ENCODE measurements at places on chromosomes 1 and 21.

GRCh38 chr1:12554521-12555305 is 63.3 kb downstream of the DHRS3 start:
- no peak for DNase-seq

DNA sequence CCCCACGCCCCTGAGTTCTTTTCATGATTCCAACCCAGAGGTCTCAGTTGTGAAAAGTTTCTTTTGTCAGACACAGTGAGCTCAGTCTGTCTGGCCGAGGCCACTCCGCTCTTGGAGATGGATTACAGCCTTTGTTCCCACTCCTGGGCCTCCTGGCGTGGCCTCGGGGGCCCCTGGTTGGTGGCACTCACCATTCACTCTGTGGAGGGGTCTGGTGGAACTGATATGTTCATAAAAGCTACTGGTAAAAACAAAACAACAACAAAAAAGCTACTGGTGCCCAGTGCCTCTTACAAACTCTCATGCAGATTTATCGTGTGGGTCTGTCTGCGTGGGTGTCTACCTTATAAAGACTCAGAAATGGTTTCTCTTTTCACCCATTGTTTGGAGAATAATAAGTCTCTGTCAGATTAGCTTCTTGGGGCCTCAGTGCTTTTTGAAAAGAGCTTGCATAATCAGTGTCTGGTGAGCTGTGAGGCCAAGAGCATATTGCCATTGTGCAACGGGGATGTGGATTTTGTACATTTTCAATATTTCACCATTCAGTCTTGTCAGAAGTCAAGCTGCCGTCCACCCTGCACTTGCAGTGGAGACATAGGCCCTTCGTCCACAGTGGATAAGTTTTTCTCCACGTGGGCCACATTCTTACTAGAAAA is 86.7 kb downstream of the GALNT2 start:
- peak; percentile 61 for DNase-seq

DNA sequence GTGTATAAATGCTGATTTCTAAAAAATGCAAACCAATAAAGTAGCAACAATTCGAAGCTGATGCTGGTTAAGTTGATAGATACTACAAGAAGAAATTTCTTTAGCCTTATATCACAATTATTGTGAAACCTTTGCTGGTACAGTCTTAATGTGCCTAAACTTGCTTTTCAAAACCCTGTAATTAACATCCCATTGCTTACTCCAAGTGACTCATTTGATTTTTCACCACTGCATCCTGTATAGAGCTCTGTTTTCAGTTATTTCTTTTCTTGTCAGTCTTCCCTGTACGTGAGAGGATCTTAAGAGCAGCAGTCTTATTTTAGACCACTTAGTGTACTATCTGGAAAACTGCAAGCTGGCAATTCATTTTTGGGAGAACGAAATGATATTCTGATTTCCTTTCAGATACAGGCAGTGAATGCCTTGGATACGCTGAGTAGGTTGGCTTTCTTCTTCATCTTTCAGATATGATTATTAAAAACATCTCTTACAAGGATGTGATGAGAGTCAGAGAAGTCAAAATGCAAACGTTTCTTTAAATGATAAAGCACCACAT is 210.3 kb downstream of the KCTD3 start:
- no peak for DNase-seq

DNA sequence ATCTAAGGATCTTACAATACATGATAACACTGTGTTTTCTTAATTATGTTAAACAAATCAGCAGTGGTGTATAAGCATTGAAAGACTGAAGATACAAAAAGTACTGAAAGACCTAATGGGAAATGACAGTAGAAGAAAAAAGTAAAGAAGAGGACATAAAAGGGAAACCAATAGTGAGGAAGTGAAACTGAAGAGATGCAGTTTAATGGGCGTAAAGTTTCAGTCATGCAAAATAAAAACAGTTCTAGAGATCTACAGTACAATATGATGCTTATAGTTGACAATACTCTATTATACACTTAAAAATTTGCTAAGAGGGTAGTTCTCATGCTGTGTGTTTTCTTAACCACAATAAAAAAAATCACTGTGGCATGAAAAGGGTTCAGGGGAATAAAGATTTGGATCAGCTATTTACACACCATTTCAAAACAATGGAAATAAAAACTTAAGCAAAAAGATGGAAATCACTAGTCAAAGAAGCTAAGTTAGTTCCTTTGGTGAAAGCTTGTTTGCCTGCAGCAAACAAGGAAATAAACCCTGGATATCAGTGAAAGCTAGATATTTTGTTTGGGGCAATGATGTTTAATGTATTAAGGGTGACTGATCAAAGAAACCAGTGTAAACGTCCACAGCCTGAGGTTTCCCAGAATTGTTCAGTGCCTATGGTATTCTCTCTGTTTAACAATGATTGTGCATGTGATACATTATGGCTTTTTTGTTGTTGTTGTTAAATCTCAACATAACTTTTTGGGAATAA is 1160.8 kb upstream of the ADGRL2 start:
- DNase-seq: no peak

GRCh38 chr1:156128308-156128653 is 13.8 kb downstream of the LMNA start:
- no peak for DNase-seq

GRCh38 chr1:172823534-172823933 is 164.6 kb downstream of the FASLG start:
- no peak for DNase-seq

- peak; percentile 67 for DNase-seq
Measured at GRCh38 chr1:204123376-204123775, 28.5 kb downstream of the ETNK2 start.

- DNase-seq: no peak
Measured at GRCh38 chr1:143653429-143653802, 318.4 kb downstream of the FAM72C start.

- no peak for DNase-seq
Measured at GRCh38 chr1:33366762-33367484, 46.0 kb upstream of the A3GALT2 start.

GRCh38 chr1:49225464-49225863 is 448.8 kb upstream of the BEND5 start:
- DNase-seq: no peak

GRCh38 chr1:67170751-67171573 is 4.7 kb downstream of the IL23R start:
- DNase-seq: no peak

- DNase-seq: peak; percentile 90
Measured at GRCh38 chr1:1000357-1001056, 610 bp upstream of the HES4 start.

GRCh38 chr1:198203434-198203833 is 46.6 kb downstream of the NEK7 start:
- DNase-seq: no peak

GRCh38 chr21:30340714-30341573 is 3.5 kb upstream of the KRTAP27-1 start:
- peak; percentile 4 for DNase-seq

DNA sequence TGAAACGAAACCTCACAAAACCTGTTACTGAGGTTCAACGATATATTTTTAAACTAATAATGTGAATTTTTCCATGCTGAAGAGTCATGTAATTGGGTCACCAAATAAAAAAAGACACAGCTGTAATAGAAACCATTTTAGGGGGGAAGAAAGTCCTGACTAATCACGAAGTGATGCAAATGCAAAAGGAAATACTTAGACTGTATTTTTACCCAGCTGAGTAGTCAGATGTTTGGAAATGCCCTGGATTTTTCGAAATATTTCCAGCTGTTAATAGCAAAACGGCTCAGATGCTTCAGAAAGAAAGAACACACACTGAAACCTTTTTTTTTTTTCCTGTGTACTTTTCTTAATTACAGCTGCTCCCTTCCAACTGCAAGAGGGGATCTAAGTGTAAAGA is 210.3 kb downstream of the SETD4 start:
- no peak for DNase-seq

- DNase-seq: peak; percentile 39
Measured at GRCh38 chr1:160997323-160998038, 23.5 kb downstream of the F11R start.

DNA sequence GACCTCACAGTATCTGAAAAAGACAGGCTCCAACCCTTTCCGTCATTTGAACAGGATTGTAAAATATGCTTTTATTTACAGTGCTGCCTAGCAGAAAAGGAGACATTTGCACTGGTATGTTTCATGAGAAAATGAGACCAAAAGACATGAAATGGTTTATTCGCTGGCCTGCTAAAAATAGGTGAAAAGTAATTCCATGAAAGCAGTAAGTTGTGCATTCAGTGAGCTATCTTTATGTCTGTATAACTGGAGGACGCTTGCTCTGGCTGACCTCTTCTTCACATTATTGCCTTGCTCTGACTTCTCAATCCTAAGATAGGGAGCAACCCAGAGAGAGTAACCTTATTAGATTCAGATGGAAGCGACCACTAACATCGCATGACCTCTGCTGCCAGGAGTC is 38.3 kb downstream of the ODF2L start:
- no peak for DNase-seq

GRCh38 chr21:42481169-42481568 is 14.9 kb downstream of the RSPH1 start:
- no peak for DNase-seq

GRCh38 chr21:45870851-45871615 is 110.5 kb upstream of the COL6A1 start:
- no peak for DNase-seq

DNA sequence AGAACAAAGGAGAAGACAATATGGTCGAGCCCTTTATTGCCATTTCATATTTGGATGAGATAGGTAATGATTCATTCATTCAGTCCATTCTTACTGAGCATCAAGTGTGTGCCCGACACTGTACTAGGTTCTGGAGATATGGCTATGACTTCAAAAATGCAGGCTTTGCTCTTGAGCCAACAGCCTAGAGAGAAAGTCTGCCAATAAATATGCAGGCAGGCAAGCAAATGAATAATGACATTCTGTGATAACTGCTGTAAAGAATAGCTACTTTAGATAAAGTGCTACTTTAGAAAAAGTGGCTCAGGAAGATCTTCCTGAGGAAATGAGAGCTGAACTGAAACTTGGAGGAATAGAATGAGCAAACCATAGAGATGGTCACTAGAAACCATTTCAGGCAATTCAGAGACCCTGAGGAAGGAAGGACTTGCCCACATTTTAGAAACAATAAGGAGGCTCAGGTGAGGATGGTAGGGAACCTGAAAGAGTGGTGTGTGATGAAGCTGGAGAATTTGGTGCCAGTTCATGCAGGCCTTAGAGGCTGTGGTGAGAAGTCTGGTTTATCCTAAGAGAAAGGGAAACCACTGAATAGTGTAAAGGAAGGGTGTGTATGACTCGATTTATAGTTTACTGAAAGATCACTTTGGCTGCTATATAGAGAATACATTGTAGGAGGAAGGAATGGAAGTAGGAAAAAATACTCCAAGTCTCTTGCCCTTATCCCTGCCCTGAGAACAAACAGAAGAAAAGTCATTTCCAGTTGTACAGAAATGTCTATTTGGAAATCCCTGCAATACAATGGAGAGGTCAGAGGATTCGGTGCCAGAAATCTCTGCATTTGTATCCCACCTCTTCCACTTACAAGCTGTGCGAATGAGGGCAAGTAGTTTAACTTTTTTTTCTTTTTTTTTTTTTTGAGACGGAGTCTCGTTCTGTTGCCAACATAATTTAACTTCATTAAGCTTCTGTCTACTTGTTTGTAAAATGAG is 167.9 kb downstream of the VPS13D start:
- DNase-seq: no peak

DNA sequence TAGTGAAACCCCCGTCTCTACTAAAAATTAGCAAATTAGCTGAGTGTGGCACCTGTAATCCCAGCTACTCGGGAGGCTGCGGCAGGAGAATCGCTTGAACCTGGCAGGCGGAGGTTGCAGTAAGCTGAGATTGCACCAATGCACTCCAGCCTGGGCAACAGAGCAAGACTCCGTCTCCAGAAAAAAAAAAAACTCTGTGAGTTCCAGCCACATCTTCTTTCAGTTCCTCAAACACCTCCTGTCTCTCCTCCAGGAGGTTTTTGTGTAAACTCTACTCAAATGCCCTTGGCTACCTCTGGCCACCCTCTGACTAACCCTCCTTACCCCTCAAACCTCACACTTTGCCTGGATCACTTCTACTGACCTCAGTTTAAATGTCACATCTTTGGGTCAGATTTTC is 38.1 kb downstream of the RCSD1 start:
- DNase-seq: no peak

DNA sequence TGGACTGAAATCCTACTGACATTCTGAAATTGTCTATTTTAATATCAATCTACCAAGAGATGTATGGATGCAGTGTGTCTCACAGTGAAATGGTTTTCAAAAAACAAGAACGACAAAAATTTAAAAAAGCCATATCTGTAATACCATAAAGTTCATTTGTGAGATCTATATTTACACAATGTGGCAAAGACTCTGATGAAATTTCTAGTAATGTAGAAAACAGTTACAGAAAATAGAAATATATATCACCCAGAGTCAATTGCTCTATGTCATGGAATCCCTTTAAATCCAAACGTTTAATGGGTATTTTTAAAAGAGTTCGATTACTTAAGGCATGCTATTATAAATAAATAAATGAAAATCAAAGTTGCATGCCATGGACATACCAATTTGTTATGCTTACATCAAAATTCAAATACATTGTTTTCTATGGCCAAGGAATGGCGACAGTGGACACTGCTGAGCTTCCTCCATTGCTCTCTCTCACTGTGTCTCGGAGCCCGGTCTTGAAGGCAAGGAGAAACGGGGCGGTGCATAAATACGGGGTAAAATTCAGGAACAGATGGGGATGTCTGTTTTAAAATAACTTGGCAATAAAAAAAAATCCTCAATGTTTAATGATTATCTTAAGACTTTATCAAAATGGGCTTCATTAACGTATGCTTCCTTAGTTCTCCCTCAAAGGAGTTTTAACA is 37.0 kb upstream of the SAMSN1 start:
- DNase-seq: no peak

DNA sequence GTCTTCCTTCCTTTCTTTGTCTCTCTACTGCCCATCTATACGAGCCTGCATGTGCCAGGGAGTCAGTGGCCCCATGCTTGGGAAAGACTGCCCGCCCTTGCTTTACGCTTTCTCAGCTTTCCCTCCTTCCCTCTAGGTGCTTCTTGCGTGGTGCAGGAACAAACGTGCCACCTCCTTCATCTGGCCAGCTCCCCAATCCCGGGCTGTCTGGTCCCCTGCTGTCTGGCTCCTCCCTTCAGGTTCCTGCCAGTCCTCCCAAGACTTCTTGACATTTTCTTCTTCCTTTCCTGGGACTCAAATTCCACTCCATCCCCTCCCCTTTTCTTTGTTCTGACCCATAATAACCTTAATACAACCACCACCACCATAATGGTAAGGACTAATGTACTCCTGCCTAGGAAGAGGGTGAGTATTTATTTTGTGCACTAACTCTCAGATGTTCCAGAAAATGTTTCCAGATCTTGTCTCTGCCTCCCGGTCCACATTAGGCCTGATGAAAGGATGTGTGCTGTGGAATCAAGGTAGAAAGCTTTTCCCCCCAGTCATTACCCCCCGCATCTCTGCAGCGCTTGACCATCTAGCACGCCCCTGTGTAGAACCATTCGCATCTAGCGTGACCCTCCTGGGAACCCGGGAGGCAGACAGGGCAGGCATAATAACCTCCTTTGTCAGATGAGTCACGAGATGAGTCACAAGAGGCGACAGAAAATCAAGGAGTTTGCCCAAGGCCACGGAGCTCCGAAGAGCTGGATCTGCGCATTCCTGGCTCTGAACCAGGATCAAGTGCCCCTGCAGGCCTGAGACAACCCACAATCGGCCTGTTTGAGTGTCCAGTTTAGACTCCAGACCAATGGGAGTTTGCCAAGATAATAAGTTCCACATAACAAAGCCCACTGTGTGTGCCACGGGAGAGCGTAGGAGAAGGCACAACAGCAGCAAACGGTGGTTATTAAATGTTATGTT is 60.1 kb upstream of the NEK2 start:
- no peak for DNase-seq

Measured in HuH-7.5 (cell line).